ENCODE measurements at places on chromosomes 1 and 21.

DNA sequence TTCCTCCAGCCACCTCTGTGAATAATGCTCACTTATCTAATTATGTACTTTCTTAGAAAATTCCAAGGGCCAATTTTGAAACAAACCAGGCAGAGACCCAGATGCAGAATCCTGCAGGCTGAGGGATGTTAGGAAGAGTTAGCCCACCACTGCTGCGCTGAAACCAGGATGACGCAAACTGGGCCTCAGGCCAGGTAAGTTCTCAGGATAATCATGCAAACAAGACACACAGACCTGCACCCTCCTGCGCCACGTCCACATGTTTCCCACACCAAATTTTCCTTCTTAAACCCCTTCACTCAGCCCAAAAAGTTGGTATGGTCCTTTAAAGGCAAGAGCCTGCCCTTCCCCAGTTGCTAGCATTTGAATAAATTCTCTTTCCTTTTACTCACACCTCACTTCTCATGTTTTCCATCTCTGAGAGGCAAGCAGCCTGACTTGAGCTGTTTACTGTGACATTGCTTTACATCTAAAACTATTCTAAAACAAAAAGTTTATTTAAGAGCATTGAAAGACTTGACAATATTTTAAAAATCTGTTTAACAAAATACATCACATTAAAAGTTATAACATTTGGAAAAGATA, 887.1 kb downstream of the LRRIQ3 start:
- H3K4me1 ChIP-seq, result no peaks in the 10 kb centered on the region
- H3K36me3 ChIP-seq, result no peaks in the 10 kb centered on the region
- H3K27me3 ChIP-seq, result no peaks in the 10 kb centered on the region
- DNase-seq, result no peak
- H3K27ac ChIP-seq, result no peak overlapping the region

DNA sequence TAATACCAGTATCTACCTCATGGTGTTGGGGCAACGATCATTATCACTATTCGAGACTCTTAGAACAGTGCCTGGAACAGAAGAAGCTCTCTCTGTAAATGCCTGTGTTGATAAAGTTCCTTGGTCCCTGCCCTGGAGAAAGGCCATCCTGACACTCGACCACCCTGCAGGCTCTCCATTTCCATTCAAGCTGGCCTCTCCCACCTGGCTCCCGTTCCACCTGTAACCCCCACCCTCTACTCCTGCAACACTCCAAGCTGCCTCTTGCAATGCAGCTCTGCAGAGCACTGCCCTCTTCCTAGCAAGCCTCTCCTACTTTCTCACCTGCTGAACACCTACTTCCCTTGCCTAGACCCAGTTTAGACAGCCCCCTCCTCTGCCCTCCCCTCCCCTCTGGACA, 6.1 kb downstream of the SPOCD1 start:
- no peak overlapping the region for H3K27ac ChIP-seq
- DNase-seq, result no peak
- peaks cover 18% of the 10 kb centered on the region for H3K27me3 ChIP-seq

DNA sequence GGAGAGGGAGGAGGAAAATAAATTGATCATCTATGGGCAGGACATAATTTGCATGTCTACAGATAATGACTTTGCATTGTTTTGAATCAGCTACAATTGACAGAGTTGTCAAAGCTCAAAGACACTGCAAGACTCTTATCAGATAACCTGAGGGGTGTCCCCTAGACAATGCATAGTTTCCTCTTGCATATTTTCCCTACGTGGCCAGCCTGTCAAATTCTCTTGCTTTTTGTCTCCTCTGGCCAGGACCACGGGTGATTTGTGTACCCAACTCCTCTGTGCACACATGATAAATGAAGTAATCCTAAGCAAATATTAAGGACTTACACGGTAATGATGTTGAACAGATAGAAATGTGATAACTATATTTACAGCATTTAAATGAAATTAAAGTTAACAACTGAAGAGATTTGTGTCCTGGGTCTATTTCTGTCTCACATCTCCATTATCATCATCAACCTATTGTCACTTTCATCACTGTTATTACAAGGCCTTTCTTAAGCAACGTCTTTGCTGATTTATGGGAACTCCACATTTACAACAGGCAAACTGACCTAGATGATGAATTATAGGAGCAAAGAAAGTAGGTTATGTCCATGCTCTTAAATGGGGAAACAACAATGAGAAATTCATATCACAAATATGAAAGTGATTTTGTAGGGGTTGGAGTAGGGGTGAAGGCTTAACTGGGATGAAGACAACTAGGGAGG, 18.8 kb downstream of the BATF3 start:
- H3K27me3 ChIP-seq, result peaks cover 13% of the 10 kb centered on the region
- peaks cover 23% of the 10 kb centered on the region for H3K4me1 ChIP-seq
- no peaks in the 10 kb centered on the region for H3K36me3 ChIP-seq
- no peak overlapping the region for H3K4me3 ChIP-seq
- no peak overlapping the region for H3K27ac ChIP-seq
- DNase-seq, result no peak

DNA sequence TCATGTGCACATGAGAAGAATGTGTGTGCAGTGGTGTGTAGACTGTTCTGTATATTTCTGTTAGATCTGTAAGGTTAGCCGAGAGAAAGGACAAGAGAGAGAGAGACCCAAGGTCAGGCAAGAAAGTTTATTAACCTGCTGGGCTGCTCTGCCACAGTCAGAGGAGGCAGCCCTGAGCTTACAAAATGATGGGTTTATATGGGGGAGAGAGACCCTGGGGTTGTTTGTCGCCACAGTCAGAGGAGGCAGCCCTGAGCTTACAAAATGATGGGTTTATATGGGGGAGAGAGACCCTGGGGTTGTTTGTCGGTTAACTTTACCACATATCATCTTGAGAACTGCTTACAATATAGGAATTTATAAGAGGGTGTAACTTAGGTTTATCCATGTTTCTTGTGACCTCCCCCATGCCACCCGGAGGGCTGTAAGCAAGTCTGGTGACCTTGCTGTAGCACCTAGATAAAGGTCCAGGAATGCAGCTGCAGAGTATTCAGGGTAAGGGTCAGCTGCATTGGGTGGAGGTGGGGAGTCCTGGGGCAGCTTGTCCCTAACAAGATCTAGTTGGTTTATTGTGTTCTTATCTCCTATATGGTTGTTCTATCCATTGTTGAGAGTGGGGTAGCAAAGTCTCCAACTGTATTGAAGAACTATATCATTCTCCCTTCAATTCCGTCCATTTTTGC, 9.3 kb upstream of the ZBTB40 start:
- no peak overlapping the region for H3K27ac ChIP-seq
- no peak overlapping the region for H3K4me3 ChIP-seq
- DNase-seq, result no peak
- H3K4me1 ChIP-seq, result peaks cover 9% of the 10 kb centered on the region
- no peaks in the 10 kb centered on the region for H3K36me3 ChIP-seq
- H3K27me3 ChIP-seq, result peaks cover 21% of the 10 kb centered on the region

DNA sequence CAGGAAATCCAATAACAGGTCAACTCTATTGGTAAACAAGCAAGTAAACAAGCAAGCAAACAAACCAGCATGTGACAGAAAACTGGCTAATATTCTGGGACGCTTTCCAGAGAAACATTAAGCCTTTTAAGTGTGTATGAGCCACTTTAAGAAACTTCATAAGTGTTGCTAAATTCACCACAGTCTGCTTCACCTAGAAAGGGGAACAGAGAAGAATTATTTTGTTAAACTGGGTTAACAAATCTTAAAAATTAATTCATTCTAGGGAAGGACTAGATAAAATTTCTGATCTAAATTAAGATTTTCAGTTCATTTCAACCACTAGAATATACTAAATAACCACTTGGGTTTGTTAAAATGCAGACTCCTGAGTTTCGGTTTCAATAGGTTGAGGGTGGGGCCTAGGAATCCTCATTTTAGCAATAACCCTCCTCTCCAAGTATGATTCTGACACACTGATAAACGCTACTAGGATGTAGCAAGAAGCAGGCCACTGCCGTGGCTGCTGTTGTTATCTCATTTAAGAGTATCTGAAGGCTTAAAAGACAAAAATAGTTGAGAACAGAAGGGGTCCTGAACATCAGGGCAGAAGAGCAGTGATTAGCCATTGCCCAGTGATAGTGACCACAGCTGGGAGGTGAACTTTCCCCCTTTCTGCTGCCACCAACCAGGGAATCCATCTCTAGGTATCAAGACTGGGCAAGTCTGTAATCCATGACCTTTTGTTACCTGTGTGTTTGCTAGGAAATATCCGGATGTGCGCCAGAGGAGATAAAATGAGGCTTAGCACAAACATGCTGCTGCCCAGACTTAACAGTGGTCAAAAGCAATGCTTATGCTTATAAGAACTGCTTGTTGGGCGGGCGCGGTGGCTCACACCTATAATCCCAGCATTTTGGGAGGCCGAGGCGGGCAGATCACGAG, 11.2 kb downstream of the CREG1 start:
- H3K27ac ChIP-seq, result no peak overlapping the region
- H3K27me3 ChIP-seq, result no peaks in the 10 kb centered on the region

- peak overlapping the region; percentile 84 for H3K27ac ChIP-seq
- no peaks in the 10 kb centered on the region for H3K27me3 ChIP-seq
- DNase-seq, result no peak
- H3K4me3 ChIP-seq, result peak overlapping the region; percentile 83
Measured at GRCh38 chr1:36161641-36162531, 5.9 kb downstream of the MAP7D1 start.

- no peak overlapping the region for H3K27ac ChIP-seq
- DNase-seq, result no peak
- peaks cover 20% of the 10 kb centered on the region for H3K4me1 ChIP-seq
- no peak overlapping the region for H3K4me3 ChIP-seq
Measured at GRCh38 chr21:33418691-33419090, 15.5 kb downstream of the IFNGR2 start.

GRCh38 chr1:54710841-54711240, 4.8 kb upstream of the TTC4 start:
- peaks cover 6% of the 10 kb centered on the region for H3K4me1 ChIP-seq
- H3K4me3 ChIP-seq, result no peak overlapping the region
- peak overlapping the region; percentile 12 for H3K27ac ChIP-seq
- no peak for DNase-seq
- H3K36me3 ChIP-seq, result no peaks in the 10 kb centered on the region
- H3K27me3 ChIP-seq, result peaks cover 74% of the 10 kb centered on the region

GRCh38 chr1:230385158-230385450, 41.0 kb downstream of the PGBD5 start:
- H3K36me3 ChIP-seq, result no peaks in the 10 kb centered on the region
- no peak overlapping the region for H3K4me3 ChIP-seq
- H3K27me3 ChIP-seq, result peaks cover 5% of the 10 kb centered on the region
- H3K27ac ChIP-seq, result no peak overlapping the region
- H3K4me1 ChIP-seq, result peaks cover 8% of the 10 kb centered on the region

- H3K27ac ChIP-seq, result peak overlapping the region; percentile 68
- peaks cover 39% of the 10 kb centered on the region for H3K36me3 ChIP-seq
- peaks cover 43% of the 10 kb centered on the region for H3K4me1 ChIP-seq
- no peak for DNase-seq
- H3K27me3 ChIP-seq, result no peaks in the 10 kb centered on the region
Measured at GRCh38 chr21:33949516-33950430, 34.2 kb upstream of the ATP5PO start.

DNA sequence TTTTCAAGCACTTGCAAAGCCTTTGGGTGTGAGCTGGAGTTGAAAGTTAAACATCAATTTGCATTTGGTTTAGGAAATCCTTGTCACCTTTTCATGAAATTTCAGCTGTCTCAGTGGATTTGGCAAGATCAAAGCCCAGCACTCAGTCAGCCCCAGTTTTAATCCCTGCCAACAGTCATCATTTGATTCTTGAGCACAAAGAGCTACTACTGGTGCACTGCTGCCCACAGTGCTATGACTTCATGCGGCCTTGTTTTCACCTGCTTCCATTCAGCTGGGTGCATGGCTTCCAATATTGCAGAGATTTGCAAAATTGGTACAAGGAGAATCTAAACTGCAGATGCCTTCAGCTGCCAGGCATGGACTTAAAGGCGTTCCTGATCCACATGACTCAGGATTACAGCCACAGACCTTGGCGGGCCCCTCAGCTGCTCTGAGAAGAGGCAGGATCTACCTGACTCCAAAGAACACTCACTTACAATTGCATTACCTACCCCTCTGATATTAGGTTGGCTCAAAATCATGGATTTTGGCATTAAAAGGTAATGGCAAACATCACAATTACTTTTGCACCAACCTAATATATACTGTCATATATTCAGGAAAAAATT, 259.1 kb downstream of the DSCAM start:
- H3K27ac ChIP-seq, result no peak overlapping the region
- peaks cover 5% of the 10 kb centered on the region for H3K36me3 ChIP-seq
- H3K27me3 ChIP-seq, result peaks cover 4% of the 10 kb centered on the region
- H3K4me1 ChIP-seq, result peaks cover 10% of the 10 kb centered on the region
- no peak overlapping the region for H3K4me3 ChIP-seq

DNA sequence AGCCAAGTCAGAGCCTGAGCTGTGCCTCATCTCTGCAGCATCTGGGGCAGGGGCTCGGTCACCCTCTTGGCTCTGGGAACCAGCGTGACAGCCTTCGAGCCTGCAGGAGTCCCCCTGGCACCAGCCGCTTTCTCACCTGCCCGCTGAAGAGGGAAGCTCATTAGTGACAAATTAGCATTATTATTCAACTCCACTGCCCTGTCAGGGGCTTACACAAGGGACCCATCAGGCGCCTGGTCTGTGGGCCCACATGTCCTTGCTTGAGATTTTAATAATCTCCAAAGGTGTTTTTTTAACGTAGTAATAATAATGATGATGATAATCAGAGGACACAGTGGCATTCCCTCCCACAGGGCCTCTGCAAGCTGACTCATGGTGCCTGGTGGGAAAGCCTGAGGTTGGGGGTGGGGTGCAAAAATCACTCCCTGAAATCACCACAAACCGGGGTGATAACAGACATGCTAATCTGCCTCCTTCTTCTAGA, 98.1 kb upstream of the IGSF21 start:
- no peaks in the 10 kb centered on the region for H3K36me3 ChIP-seq
- H3K27ac ChIP-seq, result no peak overlapping the region
- no peaks in the 10 kb centered on the region for H3K4me1 ChIP-seq
- peaks cover 72% of the 10 kb centered on the region for H3K27me3 ChIP-seq
- no peak overlapping the region for H3K4me3 ChIP-seq
- no peak for DNase-seq

DNA sequence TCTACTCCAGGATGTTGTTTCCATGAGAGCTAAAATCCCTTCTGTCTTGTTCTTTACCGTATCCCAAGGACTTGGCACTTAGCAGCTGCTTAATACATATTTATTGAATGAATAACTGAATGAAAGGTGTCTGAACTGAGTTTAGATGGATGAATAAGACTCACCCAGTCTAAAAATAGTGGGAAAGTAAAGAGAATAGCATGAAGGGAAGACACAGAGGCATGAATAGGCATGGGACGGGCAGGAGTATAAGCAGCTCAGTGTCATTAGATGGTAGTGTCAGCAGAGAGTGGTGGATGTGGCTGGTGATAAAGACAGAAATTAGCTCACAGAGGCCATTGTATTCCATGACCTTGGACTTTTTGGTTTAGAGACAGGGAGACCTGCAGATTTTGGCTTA, 9.2 kb downstream of the IL12RB2 start:
- H3K36me3 ChIP-seq, result no peaks in the 10 kb centered on the region
- H3K27me3 ChIP-seq, result no peaks in the 10 kb centered on the region
- DNase-seq, result no peak
- no peaks in the 10 kb centered on the region for H3K4me1 ChIP-seq
- H3K27ac ChIP-seq, result no peak overlapping the region
- no peak overlapping the region for H3K4me3 ChIP-seq

Data from nephron progenitor cell (in vitro differentiated cells).